Endothelial cell of umbilical vein (primary cell): ENCODE measurements at places on chromosomes 5 and 9.

GRCh38 chr9:126915281-126915816, 767 bp downstream of the RALGPS1 start:
- no peak for DNase-seq

DNA sequence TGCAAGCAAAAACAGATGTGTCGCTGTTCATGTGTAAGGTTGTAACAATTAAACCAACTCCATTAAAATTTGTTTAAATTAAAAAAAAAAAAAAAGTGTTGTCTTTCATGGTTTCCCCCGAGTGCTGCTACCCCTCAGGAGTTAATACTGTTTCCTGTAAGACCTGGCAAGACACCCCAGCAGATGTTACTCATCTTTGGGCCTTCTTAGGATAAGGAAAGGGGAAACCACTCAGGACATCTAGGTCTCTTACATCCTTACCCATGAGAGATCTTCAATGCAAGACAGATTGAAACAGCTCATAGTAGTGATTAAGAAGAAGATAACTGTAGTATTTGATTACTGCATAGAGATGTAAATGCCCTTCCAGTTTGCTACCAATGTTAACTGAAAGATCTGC, 33.5 kb upstream of the F2R start:
- DNase-seq, result no peak

DNA sequence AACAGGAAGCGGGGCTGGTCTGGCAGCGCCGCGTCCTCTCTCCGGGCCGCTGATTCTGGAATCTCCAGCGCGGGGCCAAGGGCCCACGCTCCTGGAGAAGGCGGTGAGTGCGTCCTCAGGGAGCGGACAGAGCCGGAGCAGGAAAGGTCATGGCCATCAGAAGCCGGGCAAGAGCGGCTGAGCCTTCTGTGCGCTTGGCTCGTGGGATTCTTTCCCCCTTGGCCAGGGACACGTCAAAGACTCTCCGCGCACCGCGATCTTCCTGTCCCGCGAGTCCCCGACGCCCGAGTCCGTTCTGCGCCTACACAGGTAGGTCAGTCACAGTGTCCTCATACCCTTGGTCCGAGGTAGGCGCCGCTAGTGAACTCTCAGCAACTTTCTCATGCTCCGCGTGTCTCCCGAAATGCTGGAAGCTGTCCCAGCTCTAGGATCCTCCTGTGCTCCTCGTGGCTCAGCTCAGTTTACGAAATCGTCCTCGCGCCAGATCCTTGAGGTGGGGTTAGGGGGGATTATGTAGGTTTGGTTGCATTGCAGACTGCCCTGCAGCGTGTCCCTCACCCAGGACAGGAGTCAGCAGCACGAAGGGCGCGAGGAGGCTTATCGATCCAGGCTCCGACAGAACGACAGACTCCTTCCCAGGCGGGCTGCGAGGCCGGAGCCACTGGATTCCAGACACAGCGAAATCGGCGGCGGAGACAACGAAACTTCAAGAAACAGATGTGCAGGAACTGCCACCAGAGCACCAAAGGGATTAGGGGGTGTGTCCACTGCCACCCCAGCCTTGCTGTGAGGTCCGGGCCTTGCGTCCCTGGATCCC, 8.7 kb downstream of the LHX6 start:
- DNase-seq, result no peak

- no peak for DNase-seq
These were observed 47.7 kb downstream of the PWWP2A start for GRCh38 chr5:160071516-160071915.

- DNase-seq, result no peak
These were observed 99.9 kb downstream of the KLF4 start for GRCh38 chr9:107389617-107390071.

- no peak for DNase-seq
These were observed 132.0 kb downstream of the CRB2 start for GRCh38 chr9:123487944-123488548.

DNA sequence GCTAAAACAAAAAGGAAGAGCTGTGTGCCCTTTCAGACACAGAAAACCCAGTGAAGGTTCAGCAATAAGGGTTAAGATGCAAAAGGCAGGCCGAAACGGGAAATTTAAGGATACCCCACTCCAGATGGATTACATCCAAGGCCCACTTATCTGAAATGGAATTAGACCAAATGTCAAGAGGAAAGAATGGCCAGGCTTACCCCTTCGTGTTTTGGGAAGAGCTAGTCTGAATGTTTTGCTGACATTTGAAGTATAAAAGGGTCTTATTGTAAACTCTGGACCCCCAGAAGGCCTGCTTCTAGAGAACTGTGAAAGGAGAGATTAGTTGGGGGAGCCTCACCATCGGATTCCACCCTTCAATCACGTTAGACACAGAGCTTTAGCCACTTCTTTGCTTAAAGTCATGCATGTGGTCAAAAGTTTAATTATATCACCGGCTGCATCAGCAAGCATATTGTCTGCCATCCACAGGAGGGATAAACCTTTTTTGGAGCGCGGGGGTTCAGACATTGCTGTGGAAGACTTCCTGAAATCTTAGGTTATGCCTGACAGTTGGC, 93.3 kb downstream of the EFNA5 start:
- no peak for DNase-seq

- no peak for DNase-seq
These were observed 46.0 kb downstream of the CAMK2A start for GRCh38 chr5:150243590-150243989.

- DNase-seq, result no peak
These were observed 336.0 kb downstream of the PDE4D start for GRCh38 chr5:59557572-59557971.

- DNase-seq, result no peak
These were observed 159.5 kb upstream of the MAST4 start for GRCh38 chr5:66436721-66437120.

DNA sequence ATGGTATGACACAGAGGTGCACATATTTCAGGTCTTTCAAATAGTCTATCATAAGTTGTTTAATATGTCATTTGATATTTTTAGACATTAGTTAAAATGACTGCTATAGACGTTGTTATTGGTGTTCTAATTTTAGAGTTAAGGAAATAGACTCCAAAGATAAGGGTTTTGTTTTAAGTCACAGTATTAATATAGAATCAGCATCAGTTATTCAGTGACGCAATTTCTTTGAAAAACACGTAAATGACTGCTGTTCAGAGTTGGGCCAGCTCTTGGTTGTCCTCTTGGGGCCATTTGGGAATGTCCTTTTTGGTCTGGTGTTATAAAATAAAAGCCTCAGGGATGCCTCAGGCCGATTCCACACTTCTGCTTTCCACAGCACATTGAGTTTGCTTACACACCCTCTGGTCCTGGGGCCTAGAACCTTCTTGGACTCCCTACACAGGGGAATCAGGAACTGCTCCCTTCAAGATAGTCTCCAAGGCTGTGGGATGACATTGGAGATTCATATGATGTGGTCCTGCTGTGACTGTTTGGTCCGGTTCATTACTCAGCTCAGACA, 14.3 kb downstream of the OTULIN start:
- no peak for DNase-seq

GRCh38 chr5:90472783-90473395, 1.7 kb downstream of the MBLAC2 start:
- DNase-seq, result no peak

DNA sequence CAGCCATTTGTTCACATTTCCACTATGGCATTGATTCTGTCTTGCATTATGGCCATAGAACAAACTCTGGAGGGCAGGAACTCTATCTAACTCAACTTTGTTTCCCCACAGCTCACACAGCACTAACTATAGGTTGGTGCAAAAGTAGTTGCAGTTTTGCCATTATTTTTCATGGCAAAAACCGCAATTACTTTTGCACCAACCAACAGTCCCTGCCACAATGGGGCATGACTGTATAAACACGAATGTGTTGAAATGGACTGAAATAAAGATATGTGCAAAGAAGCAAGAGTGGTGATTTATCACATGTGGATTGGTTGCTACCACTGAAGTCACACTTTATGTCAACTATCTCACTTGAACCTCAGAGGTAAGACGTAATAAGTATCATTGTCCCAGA, 338.7 kb downstream of the NTRK2 start:
- no peak for DNase-seq

GRCh38 chr5:78757269-78758053, 108.9 kb upstream of the LHFPL2 start:
- DNase-seq, result no peak

GRCh38 chr9:4118666-4119065, 181.2 kb downstream of the GLIS3 start:
- no peak for DNase-seq

GRCh38 chr9:93580654-93581380, 4.4 kb downstream of the PHF2 start:
- no peak for DNase-seq

- no peak for DNase-seq
These were observed 37.4 kb upstream of the SSBP2 start for GRCh38 chr5:81788329-81788728.

GRCh38 chr5:169158764-169159163, 142.2 kb downstream of the SLIT3 start:
- DNase-seq, result no peak

DNA sequence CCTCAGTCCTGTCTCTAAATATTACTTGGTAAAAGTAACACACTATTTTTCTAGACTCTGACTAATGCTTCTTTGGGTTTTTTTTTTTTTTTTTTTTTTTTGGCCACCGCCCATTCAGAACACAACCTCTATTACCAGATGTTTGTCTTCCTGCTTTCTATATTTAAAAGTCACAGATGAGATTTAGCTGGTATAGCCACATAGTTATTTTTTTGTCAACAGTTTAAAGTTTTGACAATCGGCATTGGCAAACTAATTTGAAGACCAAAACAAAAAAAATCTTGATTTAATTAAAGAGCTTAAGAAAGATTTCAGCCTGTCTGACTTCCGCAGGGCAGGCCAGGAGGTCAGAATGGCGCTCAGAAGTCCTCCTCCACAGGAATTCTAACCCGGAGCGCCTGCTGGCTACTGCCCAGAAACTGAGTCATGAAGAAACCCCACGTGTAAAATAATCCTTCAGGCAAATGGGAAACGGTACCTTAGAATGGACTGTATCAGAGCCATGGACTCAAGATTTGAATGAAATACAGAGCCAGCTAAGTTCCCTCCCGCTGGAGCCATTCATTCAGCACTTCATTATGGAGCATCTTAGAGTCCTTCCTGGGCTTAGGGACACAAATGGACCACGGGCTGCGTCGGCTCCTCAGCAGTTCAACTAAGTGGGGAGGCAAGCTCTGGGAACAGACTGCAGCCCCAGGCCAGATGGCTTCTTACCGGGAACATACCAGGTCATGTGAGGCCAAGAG, 55.6 kb downstream of the PTPDC1 start:
- DNase-seq, result peak; percentile 96

- DNase-seq, result no peak
These were observed 79.4 kb upstream of the UNC5A start for GRCh38 chr5:176730815-176731475.

- DNase-seq, result no peak
These were observed 118.4 kb downstream of the ZNF608 start for GRCh38 chr5:124627815-124628595.

DNA sequence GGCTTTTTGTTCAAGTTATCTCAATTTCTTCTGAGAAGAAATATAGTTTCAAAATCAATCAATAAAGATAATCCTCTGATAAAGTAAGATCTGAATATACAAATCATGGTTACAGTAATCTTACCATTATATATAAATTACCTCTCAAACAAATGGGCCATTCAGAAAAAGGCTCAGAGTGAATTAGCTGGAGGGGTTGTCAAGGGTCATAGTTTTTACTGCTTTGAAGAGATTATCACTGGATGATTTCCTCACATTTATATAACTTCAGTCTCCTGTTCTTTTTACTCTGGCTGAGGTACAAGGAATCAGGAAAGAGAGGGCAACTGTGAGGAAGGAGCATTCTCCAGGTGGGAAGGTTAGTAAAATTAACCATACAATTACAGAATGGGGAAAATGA, 148.6 kb upstream of the ELL2 start:
- DNase-seq, result no peak

DNA sequence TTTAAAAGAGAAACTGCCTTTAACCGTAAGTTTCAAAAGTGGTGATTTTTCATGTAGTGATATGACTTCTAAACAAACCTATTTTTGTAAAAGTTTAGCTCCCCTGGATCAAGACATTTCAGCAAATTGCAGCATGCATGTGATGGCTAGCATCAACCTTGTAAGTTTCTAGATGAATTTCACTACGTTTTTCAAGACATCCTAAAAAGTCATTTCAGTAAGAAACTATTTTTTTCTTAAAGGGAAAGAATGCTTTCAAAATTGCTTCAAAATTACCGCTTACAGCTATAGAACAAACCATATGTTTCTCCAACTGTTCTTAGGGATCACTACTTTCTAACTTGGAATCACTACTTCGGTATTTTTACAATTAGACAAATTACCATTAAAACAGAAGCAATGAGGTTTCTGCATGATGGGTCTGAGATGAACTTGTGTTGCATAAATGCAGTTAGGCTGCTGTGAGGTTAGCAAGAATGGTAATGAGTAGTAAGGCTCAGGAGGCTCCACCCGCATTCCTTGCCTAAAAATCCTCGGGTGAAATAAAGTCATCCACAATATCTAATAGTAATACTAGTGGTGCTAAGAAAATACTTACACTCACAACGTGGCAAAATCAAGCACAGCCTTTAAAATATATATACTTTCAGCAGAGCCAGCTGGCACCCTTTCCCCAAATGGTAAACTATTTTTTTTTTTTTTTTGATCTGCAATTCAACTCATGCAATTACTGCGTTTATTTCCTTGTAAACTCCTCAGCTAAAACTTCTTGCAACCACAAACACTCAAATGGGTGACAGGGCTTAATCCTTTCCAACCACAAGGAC, 53.8 kb downstream of the CDC14B start:
- DNase-seq, result no peak

DNA sequence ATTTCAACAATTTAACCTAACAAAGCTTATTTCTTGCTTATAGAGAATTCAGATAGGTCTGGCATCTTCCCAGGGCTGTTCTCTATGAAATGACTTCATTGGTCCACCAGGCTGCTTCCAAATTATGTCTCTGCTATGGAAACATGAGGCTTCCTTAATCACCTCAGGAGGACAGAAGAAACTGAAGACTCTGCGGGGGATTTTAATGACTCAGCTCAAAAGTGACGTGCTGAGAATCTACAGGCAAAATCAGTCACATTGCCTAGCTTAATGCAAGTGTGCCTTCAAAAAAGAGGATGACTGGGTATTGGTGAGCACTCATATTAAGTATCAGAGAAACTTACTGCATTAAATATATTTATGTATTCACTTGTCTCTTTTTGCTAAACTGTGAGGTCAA, 315.5 kb upstream of the RGMB start:
- no peak for DNase-seq

- DNase-seq, result no peak
These were observed 61.8 kb upstream of the ZBTB43 start for GRCh38 chr9:126743041-126743440.

DNA sequence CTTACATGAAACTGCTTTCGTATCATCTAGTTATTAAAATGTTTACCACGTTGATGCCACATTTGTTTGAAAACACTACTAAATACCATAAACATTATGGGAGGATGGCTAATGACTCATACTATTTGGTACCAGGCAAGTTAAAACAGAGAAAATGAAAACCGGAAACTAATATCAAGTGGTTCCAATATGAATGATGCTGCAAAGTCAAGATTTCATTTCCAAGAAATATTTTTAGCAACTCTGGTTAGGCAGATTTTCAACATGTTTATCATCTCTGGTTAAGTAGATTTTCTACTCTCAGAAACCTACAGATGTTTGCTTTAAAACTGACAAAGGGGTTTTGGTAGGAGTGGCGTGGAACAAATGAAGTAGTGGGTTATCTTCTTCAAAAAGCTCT, 4.9 kb upstream of the F2R start:
- DNase-seq, result no peak
